ENCODE measurements at places on chromosomes 12 and 14. TPM values are rescaled to one million over a fixed set of nuclear protein-coding genes. Genes with fewer than 3 reads are reported as not detected.

The FOXJ2 gene
- 4.2 TPM for total RNA-seq

The TUBA1B gene
- 3,345 TPM for total RNA-seq

DNA sequence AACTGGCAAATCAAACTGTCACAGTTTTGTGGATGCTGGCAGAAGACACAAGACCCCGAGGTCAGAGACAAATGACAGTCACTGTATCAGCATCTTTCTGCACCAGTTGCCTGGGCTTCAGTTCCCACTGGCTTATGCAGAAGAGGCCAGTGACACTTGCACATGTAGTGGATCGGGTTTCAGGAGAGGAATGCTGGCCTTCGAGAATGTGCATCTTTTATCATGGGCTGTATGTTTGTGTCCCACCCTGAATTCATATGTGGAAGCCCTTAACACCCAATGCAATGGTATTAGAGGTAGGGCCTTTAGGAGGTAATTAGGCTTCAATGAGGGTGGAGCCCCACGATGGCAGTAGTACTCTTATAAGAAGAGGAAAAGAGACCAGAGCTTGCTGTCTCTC is 150.9 kb downstream of the SLC15A4 start:
- DNase-seq = no peak

The CHGA gene
- total RNA-seq = not detected

GRCh38 chr12:3662521-3662921 is 90.4 kb downstream of the CRACR2A start:
- no peak for DNase-seq

GRCh38 chr12:15788233-15789219 is 662 bp downstream of the EPS8 start:
- DNase-seq = no peak

DNA sequence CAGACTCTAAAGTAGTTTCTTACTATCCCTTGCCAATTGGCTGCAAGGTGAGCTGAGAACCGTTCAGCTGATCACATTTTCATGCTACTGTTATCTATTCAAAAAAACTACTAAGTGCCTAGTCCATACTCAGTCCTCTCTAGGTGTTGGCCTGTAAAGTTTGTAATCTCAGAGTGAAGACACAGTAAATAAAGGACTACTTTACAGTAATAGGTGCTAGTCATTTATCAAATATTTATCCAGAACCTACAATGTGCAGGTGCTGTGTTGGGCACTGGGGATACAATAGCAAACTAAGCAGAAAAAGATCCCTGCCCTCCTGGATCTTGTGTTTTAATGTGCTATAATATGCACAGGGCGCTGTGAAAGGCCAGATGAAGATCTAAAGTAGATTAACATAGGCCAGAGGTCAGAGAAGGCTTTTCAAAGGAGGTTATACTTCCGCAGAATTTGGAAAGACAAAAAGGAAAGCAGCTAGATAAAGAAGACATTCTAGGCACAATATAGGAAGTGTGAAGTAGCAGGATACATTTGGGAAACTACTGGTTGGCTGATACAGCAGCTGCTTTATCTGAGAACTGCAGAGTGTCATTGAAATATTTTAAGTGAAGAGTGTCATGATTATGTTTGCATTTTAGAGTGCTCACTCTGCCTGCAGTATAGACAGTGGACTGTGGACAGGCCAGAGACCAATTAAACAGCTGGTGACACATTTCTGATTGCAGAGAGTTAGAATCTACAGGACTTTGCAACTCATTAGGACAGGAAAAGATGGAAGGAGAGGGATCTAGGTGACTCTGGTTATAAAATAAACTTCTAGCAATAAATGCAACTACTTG is 8.0 kb upstream of the ACTR10 start:
- no peak for DNase-seq
